Activated CD4-positive, CD25-positive, alpha-beta regulatory T cell treated with anti-CD3 and anti-CD28 coated beads, Interleukin-2, amount 50 U/mL, for 72 hours (primary cell): ENCODE measurements at places on chromosomes 3 and 15.

DNA sequence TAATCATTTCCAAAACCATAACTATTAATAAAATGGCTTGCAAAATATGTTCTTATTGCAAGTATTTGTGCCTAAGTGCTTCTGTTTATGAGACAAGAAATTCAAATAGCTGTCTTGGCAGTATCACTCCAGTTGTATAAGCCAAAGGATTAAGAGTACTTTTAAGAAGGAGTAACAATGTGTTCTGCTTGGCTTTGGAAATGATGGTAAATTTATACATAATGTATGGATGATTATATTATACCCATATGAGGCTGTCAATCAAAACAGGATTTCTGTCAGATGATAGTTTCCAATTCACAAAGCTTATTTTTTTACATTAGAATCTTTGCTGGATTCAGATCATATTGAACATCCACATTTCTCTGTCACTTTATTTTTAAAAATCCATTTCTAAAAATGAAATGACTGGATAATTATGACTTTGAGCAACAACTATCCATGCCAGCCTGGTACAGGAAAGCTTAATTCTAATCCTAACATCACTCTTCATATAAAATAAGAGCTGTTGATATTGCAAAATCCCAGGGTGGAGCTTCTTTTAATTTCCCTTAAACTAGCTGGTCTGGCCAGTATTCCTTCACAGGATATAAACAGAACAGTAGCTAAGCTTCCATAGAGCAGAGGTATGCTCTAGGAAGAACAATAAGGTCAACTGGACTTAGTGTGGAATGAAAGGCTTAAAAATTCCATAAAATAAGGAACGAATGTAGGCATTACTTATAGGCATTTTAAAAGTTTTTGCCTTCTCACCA lies 30.0 kb upstream of the ZNF280D start:
- DNase-seq: no peak

GRCh38 chr15:60795889-60796288 lies 316.9 kb upstream of the ICE2 start:
- DNase-seq: no peak

DNA sequence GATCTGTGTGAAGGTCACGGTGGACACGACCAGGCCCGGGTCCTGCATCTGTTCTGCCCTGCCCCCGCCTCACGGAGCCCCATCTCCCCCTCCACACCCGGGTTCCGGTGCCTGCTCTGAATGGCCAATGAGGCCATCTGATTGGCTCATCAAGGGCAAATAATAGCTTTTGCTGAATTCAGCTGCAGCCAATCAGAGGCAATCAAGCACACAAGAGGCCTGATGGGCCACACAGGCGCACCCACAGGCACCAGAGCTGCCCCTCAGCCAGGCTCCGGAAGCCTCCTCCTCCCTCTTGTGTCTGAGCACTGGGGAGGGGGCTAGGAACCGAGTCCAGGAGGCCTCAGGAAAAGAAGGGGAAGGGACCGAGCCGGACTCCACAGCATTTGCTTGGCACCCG lies 49.5 kb downstream of the CACNA2D2 start:
- DNase-seq: no peak

DNA sequence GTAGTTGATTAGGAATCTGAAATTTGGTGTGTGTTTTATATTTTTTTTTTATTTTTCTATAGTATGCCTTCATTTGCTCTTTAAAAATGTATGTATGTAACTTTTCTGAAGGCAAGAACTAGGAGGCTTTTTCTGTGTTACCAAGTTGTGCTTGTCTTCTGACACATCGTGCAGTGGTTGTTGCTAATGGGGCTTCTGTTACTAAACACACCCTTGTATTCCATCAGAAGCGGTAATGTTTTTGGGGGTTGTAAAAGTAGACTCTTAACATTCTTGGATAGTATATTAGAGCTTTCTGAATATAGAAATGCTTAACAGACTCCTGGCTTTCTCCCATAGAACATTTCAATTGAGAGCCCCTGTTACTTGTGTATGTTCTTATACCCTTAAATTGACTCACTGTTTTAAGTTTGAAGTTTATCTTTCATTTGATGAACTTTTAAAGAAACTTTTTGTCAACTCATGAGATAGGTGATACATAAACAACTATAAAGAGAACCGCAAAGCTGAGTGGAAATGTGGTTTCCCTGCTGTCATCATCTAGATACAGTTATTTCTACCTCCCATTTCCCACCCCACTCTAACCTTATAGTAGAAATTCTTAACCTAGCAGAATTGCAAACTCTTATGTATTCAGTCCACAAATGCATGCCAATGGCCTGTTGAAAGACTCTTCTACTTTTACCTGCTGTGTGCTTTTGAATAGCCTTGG lies 2.5 kb downstream of the TIPARP start:
- DNase-seq: no peak

GRCh38 chr3:150238048-150238802 lies 169.9 kb upstream of the TSC22D2 start:
- no peak for DNase-seq
